Activated CD8-positive, alpha-beta T cell treated with anti-CD3 and anti-CD28 coated beads for 36 hours (primary cell): ENCODE measurements at places on chromosomes 1 and 21. TPM values are rescaled to one million over a fixed set of nuclear protein-coding genes. Genes with fewer than 3 reads are reported as not detected.

Gene RCAN3
- 55.3 TPM for total RNA-seq

Gene HUNK
- total RNA-seq = 0.20 TPM

Gene ZSWIM5
- total RNA-seq = 0.87 TPM

Gene OR14K1
- total RNA-seq = not detected
